ENCODE measurements at places on chromosomes 1 and 21.

DNA sequence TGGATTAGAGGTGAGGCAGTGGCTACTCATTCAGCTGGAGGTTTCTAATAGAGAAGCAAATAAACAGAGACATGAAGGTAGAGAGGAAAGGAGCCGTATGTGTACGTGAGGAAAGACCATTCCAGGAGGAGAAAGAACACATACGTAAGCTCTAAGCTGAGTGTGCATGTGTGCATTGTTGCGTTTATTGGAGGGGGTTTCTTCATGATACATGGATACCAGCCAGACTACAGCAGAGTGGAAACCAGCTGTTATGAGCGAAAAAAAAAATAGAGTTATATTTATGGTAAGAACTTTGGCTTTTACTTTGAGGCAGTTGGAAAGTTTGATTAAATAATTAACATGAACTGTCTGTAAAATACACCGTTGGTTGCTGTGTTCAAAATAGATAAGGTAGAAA, 173.4 kb upstream of the RGS18 start:
- DNase-seq, result no peak

DNA sequence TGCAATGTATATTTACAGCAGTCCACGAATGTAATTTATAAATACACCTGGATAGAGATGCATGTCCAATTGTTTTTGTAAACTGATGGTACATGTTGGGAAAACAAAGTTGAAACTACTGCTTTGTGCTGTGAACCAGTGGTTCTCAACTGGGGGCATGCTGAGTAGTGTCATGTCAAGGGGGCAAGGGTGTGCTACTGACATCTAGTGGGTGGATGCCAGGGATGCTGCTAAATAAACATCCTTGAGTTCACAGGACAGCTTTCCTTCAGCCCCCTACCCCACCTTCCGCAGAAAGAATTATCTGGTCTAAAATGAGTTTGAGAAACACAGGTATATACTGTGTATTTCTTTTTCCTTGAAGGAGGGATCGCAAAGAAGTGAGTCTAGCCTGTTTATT, 95.9 kb downstream of the RASAL2 start:
- DNase-seq, result no peak

DNA sequence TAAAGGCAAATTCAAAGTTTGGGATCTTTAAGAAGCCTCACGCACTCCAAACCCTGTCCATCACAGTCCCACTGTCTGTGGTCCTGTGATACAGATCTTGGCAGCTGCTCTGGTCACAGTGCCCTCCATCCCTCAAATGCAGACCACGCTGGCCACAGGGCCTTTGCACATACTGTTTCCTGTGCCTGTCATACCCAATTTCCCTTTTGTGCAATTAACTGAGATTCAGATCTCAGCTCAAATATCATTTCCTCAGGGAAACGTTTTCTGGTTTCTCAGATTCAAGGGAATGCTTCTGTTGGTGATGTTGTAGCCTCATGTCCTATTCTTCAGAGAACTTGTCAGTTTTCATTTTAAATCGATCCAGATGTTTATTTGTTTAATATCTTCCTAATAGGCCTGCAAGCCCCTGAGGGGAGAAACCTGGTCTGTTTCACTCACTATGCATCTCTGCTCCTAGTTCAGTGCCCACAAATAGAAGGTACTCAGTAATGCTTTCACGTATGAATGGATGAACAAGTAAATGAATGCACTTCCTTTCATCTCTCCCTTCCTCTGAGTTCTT, 24.2 kb upstream of the GRIK3 start:
- DNase-seq, result no peak

DNA sequence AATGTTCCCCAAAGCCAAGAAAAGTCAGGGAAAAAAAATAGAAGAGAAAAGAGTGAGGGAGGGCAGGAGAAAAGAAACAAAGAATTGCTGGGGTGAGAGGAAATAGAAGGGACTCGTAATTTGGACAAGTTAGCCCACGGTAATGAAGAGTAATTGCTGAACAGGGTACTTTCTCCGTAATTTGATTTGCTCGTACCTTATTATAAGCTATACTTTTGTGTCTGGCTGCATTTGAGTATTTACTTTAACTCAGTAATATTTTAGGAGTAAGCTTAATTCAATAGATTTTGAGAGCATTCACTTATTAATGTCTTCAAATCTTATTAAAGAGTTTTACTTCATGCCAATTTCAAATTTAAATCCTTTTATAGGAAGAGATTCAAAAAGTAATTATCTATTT, 527.5 kb downstream of the COL11A1 start:
- no peak for DNase-seq

GRCh38 chr1:53390261-53390660, 62.4 kb upstream of the LRP8 start:
- no peak for DNase-seq

GRCh38 chr1:200184196-200184595, 156.7 kb downstream of the NR5A2 start:
- peak; percentile 45 for DNase-seq

GRCh38 chr1:33275706-33276572, 19.6 kb downstream of the ZNF362 start:
- no peak for DNase-seq

DNA sequence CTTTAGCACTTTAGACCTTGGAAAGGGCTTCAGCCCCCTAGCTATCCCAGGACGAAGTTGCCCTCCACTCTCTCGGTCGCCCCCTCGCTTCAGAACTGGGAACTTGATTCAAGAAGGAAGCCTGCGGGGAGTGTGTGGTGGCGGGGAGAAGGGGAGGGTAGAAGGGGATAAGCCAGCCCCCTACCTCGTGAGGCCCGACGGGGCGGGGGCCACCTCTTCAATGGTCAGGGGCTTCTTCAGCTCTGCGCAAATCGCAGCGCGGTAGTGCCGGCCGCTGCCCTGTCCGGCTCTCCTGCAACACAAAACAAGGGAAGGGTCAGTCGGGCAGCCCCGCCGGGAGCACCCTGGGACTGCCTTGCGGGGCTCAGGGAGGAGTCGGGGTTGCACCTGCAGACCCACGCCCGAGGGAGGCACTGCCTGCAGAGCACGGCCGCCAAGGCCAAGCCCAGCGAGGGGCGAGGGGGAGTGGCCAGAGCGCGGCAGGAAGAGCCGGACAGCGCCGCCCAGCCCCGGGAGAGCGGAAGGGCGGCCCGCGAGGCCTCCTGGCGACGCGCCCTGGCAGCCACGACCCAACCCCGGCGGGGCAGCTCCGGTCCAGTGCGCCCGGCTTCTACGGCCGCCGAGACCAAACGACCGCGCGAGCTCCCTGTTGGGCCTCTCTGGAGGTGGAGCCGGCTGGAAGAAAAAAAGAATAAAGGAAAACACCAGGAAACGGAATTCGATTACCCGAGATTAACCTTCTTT, 56.2 kb upstream of the RASAL2 start:
- no peak for DNase-seq

- no peak for DNase-seq
Measured at GRCh38 chr1:14855268-14855667, 256.8 kb downstream of the KAZN start.

GRCh38 chr1:21553116-21553926, 44.1 kb downstream of the ALPL start:
- DNase-seq, result peak; percentile 74

DNA sequence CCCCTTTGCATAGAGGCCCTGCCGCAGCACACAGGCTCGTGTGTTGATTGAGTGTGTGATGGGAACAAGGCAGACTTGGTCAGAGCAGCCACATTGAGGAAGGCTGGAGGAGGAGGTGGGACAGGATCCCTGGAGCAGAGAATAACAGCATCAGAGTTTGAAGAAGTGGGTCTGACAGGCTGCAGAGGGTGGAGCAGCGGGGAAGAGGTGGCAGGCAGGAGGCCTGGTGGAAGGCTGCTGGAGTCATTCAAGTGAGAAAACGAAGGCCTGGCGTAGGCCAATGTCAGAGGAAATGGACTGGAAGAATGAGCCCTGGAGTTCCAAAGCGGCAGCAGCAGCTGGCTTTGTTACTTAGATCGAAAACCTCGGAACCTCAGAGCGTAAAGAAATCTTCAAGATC, 115.0 kb upstream of the GRIK3 start:
- no peak for DNase-seq

DNA sequence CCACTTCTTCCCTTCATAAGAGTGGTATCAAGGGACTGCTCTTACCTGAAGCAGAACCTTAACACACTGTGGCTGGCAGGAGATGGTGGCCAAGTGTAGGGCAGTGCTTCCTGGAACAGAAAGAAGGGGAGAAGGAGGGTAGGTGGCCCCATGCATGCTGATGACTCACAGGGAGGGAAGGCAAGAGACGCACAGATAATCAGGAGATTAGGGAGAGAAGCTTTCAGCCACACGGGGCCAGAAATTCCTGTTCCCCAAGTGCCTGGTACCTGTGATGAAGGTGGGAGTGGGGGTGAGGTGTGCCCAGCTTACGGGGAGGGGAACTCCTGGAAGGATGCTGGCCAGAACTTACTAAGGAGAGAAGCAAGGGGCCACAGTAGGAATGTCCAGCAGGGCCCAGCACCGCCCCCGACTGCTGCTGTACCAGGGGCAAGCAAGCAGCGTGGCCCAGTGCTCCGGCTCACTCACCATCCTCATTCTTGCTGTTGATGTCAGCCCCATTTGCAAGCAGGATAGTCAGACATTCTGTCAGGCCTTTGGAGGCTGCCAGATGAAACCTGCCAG, 7.7 kb downstream of the ANKRD35 start:
- no peak for DNase-seq

- DNase-seq, result no peak
Measured at GRCh38 chr1:154703170-154703569, 95.2 kb upstream of the ADAR start.

DNA sequence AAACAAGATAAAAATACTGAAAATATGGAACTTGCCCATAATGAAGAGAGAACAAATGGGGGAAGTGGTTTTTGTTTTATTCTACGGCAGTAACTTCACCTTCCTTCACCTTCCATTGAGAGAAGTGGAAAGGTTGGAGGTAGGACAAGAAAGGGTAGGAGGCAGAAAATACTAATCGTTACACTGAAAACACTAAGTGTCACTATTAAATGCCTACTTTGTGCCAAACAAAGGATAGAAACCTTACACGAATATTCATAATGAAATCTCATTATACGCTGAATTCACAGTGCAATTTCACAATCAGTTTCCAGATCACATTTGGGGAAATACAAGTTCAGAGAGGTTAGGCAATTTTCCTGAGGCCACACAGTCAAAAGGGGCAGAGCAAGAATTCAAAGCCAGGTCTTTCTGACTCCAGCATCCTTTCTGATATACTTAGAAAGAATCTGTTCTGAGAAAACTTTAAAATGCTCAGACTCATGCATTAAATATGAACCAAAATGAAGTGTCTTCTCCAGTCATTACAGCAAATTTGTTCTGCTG, 3.0 kb downstream of the TIAM1 start:
- no peak for DNase-seq

- no peak for DNase-seq
Measured at GRCh38 chr1:228445843-228446650, 29.4 kb upstream of the TRIM17 start.

DNA sequence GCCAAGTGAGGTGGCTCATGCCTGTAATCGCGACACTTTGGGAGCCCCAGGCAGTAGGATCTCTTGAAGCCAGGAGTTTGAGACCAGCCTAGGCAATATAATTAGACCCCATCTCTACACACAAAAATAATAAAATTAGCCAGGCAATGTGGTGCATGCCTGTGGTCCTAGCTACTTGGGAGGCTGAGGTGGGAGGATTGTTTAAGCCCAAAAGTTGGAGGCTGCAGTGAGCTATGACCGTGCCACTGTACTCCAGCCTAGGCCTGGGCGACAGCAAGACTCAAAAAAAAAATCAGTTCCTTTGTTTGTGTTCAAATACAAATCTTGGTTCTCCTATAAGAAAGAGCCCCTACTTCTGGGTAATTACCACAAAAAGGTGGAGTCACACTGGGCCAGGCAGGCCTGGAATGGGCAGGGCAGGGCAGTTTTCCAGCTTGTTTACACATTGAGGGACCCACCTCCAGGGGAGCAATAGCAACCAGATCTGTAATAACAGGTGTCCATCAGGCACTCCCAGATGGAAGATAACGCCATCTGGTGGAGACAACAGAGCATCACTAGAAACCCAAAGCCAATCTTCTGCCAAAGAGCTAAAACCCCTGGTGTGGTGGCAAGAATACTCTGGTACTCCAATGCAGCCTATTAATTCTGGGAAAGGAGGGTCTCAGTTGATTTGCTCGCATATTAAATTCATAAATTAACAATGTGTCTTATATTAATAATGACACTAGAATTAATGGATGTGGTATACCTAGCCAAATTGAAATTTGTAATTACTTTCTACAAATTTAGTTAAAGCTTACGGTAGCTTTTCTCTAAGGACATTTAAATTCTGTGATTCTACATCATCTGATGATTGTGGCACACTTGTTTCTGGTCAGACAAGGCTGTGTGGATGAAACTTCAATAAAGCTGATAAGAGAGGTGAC, 13.2 kb downstream of the PPP1R15B start:
- peak; percentile 27 for DNase-seq

DNA sequence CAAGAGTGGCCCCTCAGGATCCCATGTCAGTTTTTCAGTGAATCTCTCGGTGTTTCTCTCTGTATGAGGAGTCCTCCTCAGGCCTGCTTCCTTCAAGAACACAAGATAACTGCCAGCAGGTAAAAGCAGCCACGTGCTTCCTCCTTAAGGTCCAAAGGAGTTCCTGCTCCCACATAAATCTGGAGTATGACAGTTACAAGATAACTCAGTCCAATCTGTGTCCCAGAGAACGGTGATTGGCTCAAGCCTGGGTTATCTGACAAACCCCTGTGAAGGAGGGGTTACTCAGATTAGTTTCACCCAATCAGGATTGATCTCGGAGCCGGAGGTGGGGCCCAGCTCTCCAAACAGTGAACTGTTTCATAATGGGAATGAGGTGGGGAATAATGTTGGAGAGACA, 5.8 kb upstream of the ANKRD13C start:
- DNase-seq, result no peak

GRCh38 chr21:34343838-34344381, 19.9 kb upstream of the KCNE2 start:
- no peak for DNase-seq

DNA sequence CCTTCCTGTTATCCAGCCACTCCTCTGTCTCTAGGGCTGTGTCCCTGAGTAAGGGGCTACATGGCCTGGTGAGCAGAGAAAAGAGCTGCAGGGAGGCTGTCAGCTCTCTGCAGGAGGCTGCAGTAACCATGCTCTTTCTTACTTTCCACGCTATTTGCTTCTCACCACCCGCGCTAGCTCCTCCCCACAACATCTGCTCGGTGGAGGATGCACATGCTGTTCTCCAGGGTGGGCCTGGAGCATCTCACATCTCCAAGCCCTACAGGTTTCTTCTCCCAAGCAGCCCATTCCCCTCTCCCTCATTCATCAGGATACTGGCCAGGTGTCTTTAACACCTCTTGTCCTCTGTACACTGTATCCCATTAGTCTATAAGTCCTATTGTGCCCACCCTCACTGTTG, 103.8 kb downstream of the IER5 start:
- DNase-seq, result no peak
